ENCODE measurements at places on chromosomes 1 and 21. TPM values are rescaled to one million over a fixed set of nuclear protein-coding genes. Genes with fewer than 3 reads are reported as not detected.
A peak's percentile ranks its signal among the peaks of the same experiment; 100 is the strongest.

GRCh38 chr21:36902793-36903192, 63.7 kb downstream of the HLCS start:
- H3K36me3 ChIP-seq = no peaks in the 10 kb centered on the region
- no peaks in the 10 kb centered on the region for H3K4me1 ChIP-seq
- H3K27me3 ChIP-seq = no peaks in the 10 kb centered on the region
- no peak for DNase-seq
- H3K4me3 ChIP-seq = no peak overlapping the region

GRCh38 chr1:75519651-75520427, 91.1 kb downstream of the SLC44A5 start:
- H3K4me1 ChIP-seq = no peaks in the 10 kb centered on the region
- no peaks in the 10 kb centered on the region for H3K27me3 ChIP-seq
- H3K27ac ChIP-seq = no peak overlapping the region

DNA sequence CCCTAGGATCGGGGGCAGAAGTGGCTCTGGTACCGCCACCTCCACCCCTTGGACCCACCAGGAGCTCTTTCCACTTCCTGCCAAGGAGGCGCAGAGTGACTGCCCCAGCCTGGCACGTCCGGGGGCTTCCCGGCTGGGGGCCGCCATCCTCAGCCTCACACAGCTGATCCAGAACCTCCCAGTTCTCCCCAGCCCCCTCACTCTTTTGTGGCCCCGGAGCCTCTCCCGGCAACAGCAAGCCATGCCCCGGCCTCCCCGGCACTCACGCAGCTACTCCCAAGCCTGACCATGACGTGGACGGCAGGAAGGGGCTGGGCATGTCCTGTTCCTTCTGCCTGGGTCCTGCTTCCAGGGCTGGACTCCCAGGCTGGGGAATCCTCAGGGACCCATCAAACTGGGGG, 17.1 kb downstream of the TP73 start:
- no peaks in the 10 kb centered on the region for H3K36me3 ChIP-seq
- DNase-seq = no peak
- peaks cover 9% of the 10 kb centered on the region for H3K4me1 ChIP-seq
- H3K27ac ChIP-seq = no peak overlapping the region
- H3K27me3 ChIP-seq = no peaks in the 10 kb centered on the region

DNA sequence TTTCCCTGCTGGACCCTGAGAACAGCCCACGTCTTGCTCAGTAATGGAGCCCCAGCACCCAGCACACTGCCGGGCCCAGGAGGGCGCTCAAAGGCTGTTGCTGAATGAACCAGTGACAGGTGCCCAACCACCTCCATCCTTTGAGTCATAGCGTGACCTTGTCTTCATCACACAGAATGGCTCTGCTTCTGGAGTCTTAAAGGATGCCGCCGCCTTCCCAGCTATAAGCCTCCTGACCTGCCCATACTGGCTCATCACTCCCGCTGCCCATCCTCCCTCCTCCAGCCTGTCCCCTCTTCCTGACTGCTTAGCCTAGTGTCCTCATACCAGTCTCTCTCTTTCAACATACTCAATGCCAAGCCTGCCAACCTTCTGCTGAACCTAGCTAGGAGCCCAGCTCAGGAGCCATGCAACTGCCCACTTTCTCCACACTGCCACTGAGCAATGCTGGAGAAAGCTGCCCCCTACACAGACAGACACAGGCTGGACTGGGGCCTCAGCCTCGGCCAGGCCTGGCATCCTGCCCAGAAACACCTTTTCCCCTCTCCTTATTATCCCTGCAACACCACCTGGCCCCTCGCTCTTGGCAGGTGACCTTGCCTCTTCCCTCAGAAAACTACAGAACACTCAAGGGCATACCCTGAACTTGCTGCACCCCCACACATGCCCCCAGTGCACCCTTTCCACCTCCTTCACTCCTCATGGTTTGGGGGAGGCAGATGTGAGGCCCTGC, 14.1 kb downstream of the TTC39A start:
- no peaks in the 10 kb centered on the region for H3K36me3 ChIP-seq
- no peaks in the 10 kb centered on the region for H3K27me3 ChIP-seq
- H3K4me1 ChIP-seq = peaks cover 14% of the 10 kb centered on the region
- H3K27ac ChIP-seq = no peak overlapping the region
- peak; percentile 55 for DNase-seq

GRCh38 chr1:204398197-204399125, 13.2 kb downstream of the PPP1R15B start:
- H3K36me3 ChIP-seq = peaks cover 48% of the 10 kb centered on the region
- peak; percentile 82 for DNase-seq
- no peak overlapping the region for H3K27ac ChIP-seq
- no peaks in the 10 kb centered on the region for H3K4me1 ChIP-seq
- H3K27me3 ChIP-seq = no peaks in the 10 kb centered on the region

DNA sequence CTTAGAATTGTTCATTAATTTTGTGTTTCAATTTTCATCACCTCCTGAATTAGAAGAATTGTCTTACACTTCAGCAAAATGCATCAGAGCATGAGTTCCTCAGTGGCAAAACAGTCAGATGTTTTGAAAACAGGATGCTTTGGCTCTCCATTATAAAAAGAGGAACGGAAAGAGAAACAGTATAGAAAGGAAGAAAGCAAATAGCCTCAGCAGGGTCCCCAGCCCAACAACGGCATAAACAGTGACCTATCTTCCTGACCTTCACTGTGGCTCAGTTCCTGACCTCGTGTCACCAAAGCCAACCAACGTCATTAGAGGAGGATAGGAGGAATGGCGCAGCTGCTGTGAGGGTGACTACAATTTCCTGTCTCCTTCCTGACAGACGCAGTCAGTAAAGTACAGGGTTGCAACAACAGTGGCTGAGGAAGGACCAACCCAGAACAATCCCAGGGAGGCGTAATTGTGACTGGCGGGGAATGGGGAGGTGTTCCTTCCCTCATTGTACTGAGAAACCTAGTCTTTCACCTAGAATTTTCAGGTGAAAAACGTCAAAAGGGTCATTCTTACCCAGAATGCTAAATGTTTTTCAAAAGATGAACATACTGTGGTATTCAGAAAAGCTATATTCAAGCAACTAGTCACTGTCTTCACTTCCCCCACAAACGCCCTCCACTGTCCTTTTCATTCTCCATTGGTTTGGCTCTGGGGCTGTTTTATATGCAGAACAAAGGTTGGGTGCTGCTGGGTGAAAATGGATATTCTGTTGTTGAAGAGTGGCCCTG, 197.9 kb upstream of the SGIP1 start:
- H3K36me3 ChIP-seq = no peaks in the 10 kb centered on the region
- peak overlapping the region; percentile 82 for H3K27ac ChIP-seq
- no peaks in the 10 kb centered on the region for H3K27me3 ChIP-seq

- peaks cover 65% of the 10 kb centered on the region for H3K4me1 ChIP-seq
- no peak for DNase-seq
Observed at GRCh38 chr1:155011437-155012025, 8.9 kb downstream of the ZBTB7B start.

- no peak for DNase-seq
- no peaks in the 10 kb centered on the region for H3K27me3 ChIP-seq
- no peaks in the 10 kb centered on the region for H3K36me3 ChIP-seq
- H3K4me1 ChIP-seq = peaks cover 17% of the 10 kb centered on the region
Observed at GRCh38 chr1:109294481-109294880, 11.5 kb upstream of the PSRC1 start.

- peaks cover 3% of the 10 kb centered on the region for H3K4me1 ChIP-seq
- H3K36me3 ChIP-seq = no peaks in the 10 kb centered on the region
- H3K4me3 ChIP-seq = no peak overlapping the region
- DNase-seq = peak; percentile 53
Observed at GRCh38 chr1:202172015-202172355, 11.6 kb upstream of the PTPN7 start.

- DNase-seq = no peak
- peaks cover 32% of the 10 kb centered on the region for H3K4me1 ChIP-seq
- H3K36me3 ChIP-seq = no peaks in the 10 kb centered on the region
Observed at GRCh38 chr1:164725401-164725800, 166.4 kb downstream of the PBX1 start.

GRCh38 chr21:45291613-45292398, 4.1 kb upstream of the POFUT2 start:
- H3K4me1 ChIP-seq = peaks cover 43% of the 10 kb centered on the region
- H3K27me3 ChIP-seq = no peaks in the 10 kb centered on the region
- peak overlapping the region; percentile 70 for H3K27ac ChIP-seq
- no peaks in the 10 kb centered on the region for H3K36me3 ChIP-seq
- H3K4me3 ChIP-seq = no peak overlapping the region

- H3K27me3 ChIP-seq = no peaks in the 10 kb centered on the region
- no peaks in the 10 kb centered on the region for H3K4me1 ChIP-seq
- H3K27ac ChIP-seq = no peak overlapping the region
- no peak for DNase-seq
Observed at GRCh38 chr1:171263901-171264300, 15.6 kb downstream of the FMO1 start.

GRCh38 chr1:50996083-50996482, 26.0 kb downstream of the CDKN2C start:
- no peak for DNase-seq
- no peak overlapping the region for H3K27ac ChIP-seq
- H3K4me1 ChIP-seq = no peaks in the 10 kb centered on the region
- H3K36me3 ChIP-seq = no peaks in the 10 kb centered on the region

DNA sequence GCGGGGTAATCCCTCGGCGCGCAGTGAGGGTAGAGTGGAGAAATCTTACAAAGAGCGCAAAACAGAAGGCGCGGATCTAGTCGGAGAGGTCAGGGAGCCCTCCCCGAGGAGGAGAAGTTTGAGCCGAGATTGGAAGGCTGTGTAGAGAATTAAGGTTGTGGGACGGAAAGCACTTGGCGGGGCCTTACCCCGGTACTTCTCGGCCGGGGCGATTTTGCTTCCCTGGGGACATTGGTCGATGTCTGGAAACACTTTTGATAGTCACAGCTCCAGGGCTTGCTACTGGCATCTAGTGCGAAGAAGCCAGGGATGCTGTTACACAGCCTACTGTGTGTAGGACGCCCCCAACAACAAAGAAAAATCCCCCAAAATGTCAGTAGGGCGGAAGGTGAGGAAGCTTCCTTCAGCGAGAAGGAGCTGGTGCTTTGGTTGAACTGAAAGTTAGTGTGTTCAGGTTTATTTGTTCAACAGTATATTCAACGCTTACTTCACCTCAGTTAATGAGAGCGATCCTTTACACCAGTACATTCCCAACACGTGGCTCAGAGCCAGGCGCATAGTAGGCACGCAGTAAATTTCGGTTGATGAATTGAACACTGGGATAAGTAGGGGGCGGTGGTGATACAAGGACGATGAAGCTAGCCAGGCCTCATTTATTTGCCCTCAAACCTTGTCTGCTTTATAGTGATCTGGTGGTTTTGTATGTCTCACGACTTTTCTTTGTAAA, 807 bp downstream of the CEP85 start:
- H3K4me3 ChIP-seq = peak overlapping the region; percentile 76
- H3K27ac ChIP-seq = peak overlapping the region; percentile 81
- no peak for DNase-seq
- no peaks in the 10 kb centered on the region for H3K27me3 ChIP-seq

- H3K27me3 ChIP-seq = no peaks in the 10 kb centered on the region
- H3K4me1 ChIP-seq = no peaks in the 10 kb centered on the region
- no peaks in the 10 kb centered on the region for H3K36me3 ChIP-seq
- H3K27ac ChIP-seq = no peak overlapping the region
Observed at GRCh38 chr1:41455479-41456332, 28.8 kb downstream of the EDN2 start.

- no peak overlapping the region for H3K27ac ChIP-seq
- H3K27me3 ChIP-seq = no peaks in the 10 kb centered on the region
- H3K4me1 ChIP-seq = no peaks in the 10 kb centered on the region
- no peak overlapping the region for H3K4me3 ChIP-seq
Observed at GRCh38 chr1:207654320-207654719, 9.4 kb downstream of the CR1L start.

GRCh38 chr1:167904652-167905130, 9.2 kb downstream of the ADCY10 start:
- peaks cover 8% of the 10 kb centered on the region for H3K4me1 ChIP-seq
- H3K36me3 ChIP-seq = no peaks in the 10 kb centered on the region
- H3K27me3 ChIP-seq = no peaks in the 10 kb centered on the region
- no peak for DNase-seq
- peak overlapping the region; percentile 32 for H3K27ac ChIP-seq
- no peak overlapping the region for H3K4me3 ChIP-seq

- no peaks in the 10 kb centered on the region for H3K36me3 ChIP-seq
- H3K4me3 ChIP-seq = peak overlapping the region; percentile 81
- DNase-seq = peak; percentile 81
- H3K27ac ChIP-seq = peak overlapping the region; percentile 73
- H3K4me1 ChIP-seq = peaks cover 6% of the 10 kb centered on the region
Observed at GRCh38 chr1:13700521-13701270, 708 bp downstream of the PRDM2 start.

DNA sequence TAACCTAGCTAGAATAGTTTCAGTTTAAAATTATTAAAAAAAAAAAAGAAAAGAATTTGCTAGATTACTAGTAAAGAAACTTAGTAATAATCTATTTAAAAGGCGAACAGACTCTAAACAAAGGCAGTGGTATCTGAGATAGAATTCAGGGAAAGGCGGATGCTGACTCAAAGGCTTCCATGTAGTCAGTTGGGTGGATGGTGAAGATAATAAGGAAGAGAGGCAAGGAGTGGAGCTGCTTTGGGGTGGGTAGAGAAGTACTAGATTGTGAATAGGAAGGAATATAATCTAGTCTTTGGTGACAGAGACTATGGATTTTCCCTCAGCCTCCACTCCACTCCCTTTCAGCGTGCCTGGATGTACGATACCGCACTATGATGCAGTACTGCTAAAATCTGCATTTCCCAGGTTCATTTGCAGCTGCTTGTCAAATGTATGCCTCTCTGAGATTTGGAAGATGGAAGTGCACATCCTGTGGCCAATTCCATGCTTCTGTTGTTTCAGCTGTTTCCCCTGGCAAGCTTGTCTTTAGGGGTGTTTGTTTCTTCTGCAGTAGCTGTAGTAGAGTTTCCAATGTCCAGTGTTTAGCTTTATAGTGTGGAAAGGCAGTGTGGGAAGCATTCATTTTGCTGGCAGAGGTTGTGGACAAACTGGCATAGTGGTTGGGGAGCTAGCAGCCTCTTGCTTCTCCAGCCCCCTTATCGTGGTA, 184.6 kb upstream of the NRIP1 start:
- no peaks in the 10 kb centered on the region for H3K27me3 ChIP-seq
- H3K27ac ChIP-seq = no peak overlapping the region
- no peak for DNase-seq

- peak; percentile 93 for DNase-seq
- peaks cover 28% of the 10 kb centered on the region for H3K4me1 ChIP-seq
- no peak overlapping the region for H3K4me3 ChIP-seq
- peak overlapping the region; percentile 58 for H3K27ac ChIP-seq
- peaks cover 3% of the 10 kb centered on the region for H3K27me3 ChIP-seq
- no peaks in the 10 kb centered on the region for H3K36me3 ChIP-seq
Observed at GRCh38 chr1:2046174-2046917, 3.9 kb upstream of the PRKCZ start.

GRCh38 chr1:220703305-220703704, 13.1 kb downstream of the C1orf115 start:
- no peaks in the 10 kb centered on the region for H3K4me1 ChIP-seq
- no peak overlapping the region for H3K27ac ChIP-seq
- DNase-seq = no peak
- H3K27me3 ChIP-seq = no peaks in the 10 kb centered on the region

GRCh38 chr1:27427329-27427728, 34.9 kb downstream of the GPR3 start:
- peaks cover 57% of the 10 kb centered on the region for H3K4me1 ChIP-seq
- DNase-seq = no peak
- peak overlapping the region; percentile 86 for H3K27ac ChIP-seq
- peaks cover 37% of the 10 kb centered on the region for H3K36me3 ChIP-seq
- H3K27me3 ChIP-seq = no peaks in the 10 kb centered on the region

CHAF1B gene
- 0.67 TPM for total RNA-seq

AKNAD1 gene
- total RNA-seq = 0.67 TPM

PLA2G5 gene
- total RNA-seq = 4.9 TPM

TMEM61 gene
- total RNA-seq = 2.3 TPM

AXDND1 gene
- total RNA-seq = not detected

SPRR3 gene
- not detected for total RNA-seq

PIGC gene
- total RNA-seq = 21.0 TPM

TMEM54 gene
- 41.9 TPM for total RNA-seq

NR1I3 gene
- total RNA-seq = not detected

OVAAL gene
- not detected for total RNA-seq

C1orf141 gene
- not detected for total RNA-seq
